Activated naive CD8-positive, alpha-beta T cell treated with anti-CD3 and anti-CD28 coated beads, Interleukin-2, amount 50 U/mL, for 24 hours (primary cell): ENCODE measurements at places on chromosomes 13 and 19.

GRCh38 chr13:49844181-49844580 lies 51.7 kb upstream of the KPNA3 start:
- no peak for DNase-seq

DNA sequence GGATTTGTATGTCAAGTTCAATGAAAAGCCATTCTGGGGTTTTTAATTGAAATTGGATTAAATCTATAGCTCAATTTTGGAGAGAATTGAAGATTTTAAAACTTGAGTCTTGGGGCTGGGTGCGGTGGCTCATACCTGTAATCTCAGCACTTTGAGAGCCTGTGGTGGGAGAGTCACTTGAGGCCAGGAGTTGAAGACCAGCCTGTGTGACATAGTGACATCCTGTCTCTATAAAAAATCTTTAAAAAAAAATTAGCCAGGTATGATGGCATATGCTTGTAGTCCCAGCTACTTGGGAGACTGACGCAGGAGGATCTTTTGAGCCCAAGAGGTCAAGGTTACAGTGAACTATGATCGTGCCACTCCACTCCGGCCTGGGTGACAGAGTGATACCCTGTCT lies 41.2 kb downstream of the VAV1 start:
- no peak for DNase-seq

GRCh38 chr13:45718992-45719391 lies 16.9 kb downstream of the CBY2 start:
- DNase-seq: no peak

GRCh38 chr13:48975101-48975855 lies 434 bp upstream of the FNDC3A start:
- DNase-seq: peak; percentile 23

GRCh38 chr13:98144801-98145350 lies 2.0 kb downstream of the FARP1 start:
- no peak for DNase-seq

DNA sequence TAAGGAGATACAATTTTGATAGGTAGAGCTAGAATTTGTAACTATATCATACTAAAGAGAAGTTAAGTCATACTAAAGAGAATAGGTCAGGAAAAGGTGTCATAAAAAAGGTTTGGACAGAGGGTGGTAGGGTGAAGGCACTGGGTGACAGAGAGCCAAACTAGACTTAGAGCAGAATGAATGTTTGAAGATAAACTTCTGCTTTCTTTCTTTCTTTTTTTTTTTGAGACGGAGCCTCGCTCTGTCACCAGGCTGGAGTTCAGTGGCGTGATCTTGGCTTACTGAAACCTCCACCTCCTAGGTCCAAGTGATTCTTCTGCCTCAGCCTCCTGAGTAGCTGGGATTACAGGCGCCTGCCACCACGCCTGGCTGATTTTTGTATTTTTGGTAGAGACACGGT lies 44.1 kb downstream of the TM9SF2 start:
- no peak for DNase-seq

DNA sequence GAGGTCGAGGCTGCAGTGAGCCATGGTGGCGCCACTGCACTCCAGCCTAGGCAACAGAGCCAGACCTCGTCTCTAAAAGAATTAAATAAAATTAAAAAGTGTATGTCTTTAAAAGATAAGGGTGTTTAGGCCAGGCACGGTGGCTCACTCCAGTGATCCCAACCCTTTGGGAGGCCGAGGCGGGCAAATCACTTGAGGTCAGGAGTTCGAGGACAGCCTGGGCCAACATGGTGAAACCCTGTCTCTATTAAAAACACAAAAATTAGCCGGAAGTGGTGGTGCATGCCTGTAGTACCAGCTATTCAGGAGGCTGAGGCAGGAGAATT lies 7.5 kb upstream of the SDHAF1 start:
- DNase-seq: no peak
